CD4-positive, alpha-beta memory T cell (primary cell): ENCODE measurements at places on chromosomes 6 and 20. TPM values are rescaled to one million over a fixed set of nuclear protein-coding genes. Genes with fewer than 3 reads are reported as not detected.

DNA sequence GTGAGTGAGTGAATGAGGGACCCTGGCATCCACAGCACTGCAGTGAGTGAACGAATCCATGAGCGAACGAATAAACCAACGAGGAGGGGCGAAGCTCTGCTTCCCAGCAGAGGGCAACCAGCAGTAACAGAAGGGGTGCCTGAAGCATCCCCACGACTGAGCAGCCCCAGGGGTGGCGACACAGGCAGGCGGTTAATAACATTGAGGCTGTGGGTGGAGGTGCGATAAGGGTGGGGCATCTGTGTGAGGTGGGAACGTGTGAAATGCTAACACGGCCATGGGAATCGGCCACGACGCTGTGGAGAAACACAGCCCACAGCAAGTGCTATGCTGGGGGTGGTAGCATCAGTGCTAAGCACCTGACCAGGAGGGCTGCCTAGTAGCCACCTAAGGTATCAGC is 75.9 kb downstream of the TAF4 start:
- no peak for DNase-seq

GRCh38 chr6:19682859-19683258 is 154.3 kb upstream of the ID4 start:
- no peak for DNase-seq

- DNase-seq: no peak
Measured at GRCh38 chr20:12219798-12220197, 302.1 kb downstream of the BTBD3 start.

DNA sequence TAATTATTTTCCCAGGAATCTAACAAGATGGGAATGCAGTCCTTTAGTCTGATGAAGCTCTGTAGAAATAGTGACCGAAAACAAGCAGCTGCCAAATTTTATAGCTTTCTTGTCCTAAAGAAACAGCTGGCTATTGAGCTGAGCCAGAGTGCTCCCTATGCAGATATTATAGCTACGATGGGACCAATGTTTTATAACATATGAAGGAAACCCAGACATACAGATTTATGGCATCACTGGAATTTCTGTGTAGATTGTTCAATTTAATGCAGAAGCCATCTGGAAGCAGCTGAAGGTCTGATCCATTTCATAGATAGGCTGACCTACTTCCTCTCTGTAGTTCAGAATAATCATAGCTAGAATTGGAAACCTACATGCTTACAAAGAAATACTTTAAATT is 11.8 kb upstream of the SNPH start:
- DNase-seq: no peak

DNA sequence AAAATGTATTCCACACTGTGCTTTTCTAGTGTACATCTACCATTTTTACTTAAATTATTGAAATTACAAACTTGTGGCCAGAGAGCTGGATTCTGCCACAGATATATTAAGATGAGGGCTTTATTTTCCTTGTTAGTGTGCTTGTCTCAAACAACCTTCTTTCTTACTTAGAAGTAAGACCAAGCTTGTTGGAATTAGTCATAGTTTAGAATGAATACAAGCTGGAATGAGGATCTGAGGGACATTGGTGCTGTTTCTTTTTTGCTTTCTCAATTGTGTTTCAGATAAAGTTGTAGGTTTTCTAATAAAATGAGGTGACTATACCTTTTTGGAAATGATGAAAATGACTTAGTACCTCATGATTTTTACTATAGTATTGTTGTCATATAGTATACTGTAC is 40.3 kb downstream of the UBR2 start:
- DNase-seq: no peak

- DNase-seq: no peak
Measured at GRCh38 chr6:29633534-29633905, 537 bp upstream of the GABBR1 start.

GRCh38 chr6:113530769-113531168 is 326.4 kb upstream of the MARCKS start:
- DNase-seq: no peak

DNA sequence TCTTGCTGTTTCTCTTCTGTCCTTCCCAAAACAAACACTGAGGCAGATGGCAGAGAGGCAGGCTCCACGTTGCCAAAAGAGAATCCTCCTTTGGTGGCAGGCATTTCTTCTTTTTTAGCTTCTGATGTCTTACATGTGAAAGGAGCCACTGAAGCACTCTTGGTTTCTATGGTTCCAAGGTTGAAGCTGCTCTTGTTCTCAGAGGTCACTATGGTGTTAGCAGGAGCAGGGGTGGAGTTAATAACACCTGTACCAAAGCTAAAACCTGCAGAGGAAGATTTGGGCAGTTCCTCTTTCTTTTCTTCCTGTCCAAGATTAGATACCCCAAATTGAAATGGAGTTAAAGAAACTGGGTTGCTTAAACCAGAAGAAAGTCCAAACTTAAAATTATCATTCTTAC is 28.8 kb downstream of the FAM8A1 start:
- DNase-seq: no peak

Gene HLA-DPA1
- 17.0 TPM for total RNA-seq

Gene WFDC10B
- total RNA-seq: not detected

Gene RAET1G
- not detected for total RNA-seq

Gene MRAP2
- total RNA-seq: not detected

Gene CDH4
- 0.41 TPM for total RNA-seq

Gene CST7
- 23.2 TPM for total RNA-seq
